ENCODE measurements at places on chromosomes 3 and 15.

- DNase-seq, result no peak
Observed at GRCh38 chr15:74212494-74212893, 9.9 kb upstream of the STRA6 start.

GRCh38 chr15:99426431-99427105 lies 139.2 kb upstream of the MEF2A start:
- DNase-seq, result peak; percentile 27

DNA sequence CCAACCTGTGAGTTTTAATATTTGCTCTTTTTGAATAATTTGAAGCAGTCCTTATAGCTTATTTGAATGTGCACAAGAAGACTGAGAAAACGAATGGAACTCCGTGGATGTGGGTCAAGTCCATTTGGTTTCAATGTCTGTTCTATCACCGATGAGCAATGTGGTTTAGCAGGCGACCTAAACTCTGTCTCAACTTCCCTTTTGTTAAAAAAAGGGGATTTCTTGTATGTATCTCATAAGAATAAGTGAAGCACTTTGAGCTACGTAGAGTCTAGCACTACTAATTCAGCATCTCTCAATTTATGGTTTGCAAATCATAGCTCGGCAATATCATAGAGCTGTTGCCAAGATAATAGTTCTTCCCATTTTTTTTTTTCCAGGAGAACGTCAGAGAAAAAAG lies 4.6 kb upstream of the SKIL start:
- no peak for DNase-seq

- DNase-seq, result no peak
Observed at GRCh38 chr3:187261541-187261969, 30.0 kb downstream of the MASP1 start.

GRCh38 chr3:158492685-158493084 lies 78.3 kb upstream of the MLF1 start:
- no peak for DNase-seq

GRCh38 chr3:147407114-147407497 lies 763 bp upstream of the ZIC4 start:
- DNase-seq, result no peak

DNA sequence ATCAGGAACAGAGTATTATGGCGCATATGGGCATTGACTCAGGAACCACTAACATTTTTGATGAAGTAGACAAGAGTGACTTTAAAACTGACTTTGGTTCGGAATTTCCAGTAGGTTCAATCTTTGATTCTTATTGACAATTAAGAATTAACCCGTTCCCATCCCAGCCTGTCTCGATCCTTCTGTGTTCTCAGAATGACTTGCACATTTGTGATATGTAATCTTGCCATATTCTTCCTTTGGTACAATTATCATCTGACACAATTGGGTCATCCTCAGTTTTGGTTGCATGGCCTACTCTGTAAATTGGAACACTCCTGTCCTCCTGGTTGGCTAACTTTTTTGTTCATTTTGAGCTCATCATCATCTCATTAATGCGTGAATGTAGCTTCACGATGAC lies 10.5 kb downstream of the GPR171 start:
- DNase-seq, result no peak

DNA sequence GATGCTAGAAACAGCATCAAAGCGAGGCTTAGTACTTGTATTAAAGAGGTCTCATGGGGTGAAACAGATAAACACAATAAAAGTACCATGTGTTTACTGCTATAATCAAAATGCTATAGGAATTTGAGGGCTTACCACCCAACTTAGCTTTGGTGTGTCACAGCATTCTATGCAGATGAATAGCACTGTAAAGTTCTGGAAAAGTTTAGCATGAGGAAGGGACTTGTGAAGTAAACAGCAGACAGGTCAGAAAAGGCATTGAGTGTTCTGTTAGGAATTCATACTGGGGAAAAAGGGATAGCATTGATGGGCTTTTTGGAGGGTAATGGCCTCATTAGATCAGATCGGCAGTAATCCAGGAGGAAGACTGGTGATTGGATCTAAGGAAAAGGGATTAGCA lies 505.3 kb downstream of the NLGN1 start:
- no peak for DNase-seq

DNA sequence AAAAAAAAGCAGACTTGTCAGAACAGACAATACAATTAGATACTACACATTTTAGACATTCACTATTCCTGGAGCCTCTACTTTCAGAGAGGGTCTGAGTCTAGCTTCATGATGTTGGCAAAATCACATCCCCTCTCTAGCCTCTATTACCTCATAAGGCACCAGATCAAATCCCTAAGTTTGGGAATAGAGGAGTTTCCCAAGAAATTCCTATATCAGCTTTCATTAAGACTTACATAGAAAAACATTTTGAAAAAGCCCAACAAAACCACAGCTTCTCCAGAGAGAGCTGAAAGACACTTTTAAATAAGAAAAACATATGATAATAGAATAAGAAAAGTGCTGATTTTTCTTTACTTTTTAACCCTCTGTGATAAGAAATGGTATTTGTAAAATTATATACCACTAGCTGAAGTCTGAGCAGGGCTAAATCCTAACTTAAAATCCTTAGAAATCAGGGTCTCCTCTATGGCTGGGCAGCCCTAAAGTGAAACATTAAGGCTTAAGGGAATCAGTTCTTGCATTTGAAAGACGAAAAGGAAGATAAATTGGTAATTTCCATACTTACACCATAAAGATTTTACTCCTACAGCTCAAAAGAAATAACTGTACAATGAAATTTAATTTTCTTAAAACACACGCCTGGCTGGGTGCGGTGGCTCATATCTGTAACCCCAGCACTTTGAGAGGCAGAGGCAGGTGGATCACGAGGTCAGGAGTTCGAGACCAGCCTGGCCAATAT lies 4.3 kb downstream of the TBC1D2B start:
- no peak for DNase-seq

- no peak for DNase-seq
Observed at GRCh38 chr3:137709011-137709601, 55.0 kb upstream of the SOX14 start.

GRCh38 chr3:104696470-104696869 lies 670.2 kb upstream of the ALCAM start:
- DNase-seq, result no peak

DNA sequence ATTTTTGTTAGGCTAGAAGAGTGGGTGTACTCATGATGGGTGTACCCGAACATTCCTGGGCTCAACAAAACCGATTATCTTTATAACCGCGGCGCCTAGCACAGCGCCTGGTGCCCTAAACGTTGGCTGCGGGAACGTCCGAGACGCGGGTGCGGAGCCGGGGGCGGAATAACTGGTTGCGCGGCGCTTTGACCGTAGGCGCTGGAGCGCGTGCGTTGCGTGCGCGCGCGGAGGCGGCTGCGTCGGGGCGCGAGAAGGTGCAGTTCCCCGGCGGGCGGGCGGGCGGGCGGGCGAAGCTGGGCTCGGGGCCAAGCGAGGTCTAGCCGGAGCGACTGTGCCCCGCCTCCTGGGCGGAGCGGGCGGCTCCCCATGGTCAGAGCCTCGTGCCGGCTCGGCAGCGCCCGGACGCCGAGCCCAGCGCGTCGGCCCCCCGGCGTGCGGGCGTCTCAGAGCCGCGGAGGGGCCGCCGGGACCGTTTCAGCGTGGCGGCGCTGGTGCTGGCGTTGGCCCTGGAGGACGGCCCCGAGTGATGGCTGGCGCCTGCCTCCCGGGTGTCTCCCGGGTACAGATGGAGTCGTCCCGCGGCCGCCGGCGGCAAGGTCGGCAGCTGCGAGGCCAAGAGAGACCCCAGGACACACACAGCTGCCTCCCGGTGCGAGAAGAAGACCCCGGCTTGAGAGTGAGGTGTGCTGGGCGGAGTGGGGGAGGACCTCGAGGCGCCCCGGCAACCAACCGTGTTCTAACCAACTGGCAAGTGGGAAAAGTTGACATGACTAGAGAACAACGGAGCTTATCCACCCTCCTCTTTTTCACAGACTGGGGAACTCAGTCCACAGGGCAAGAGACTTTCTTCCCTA lies at the start of gene PLAAT1:
TSS of gene PLAAT1 (plus strand) at position 373 of the 857 bp plus-strand sequence. CDS start 14,429 bp downstream, outside the sequence.
- DNase-seq, result no peak

DNA sequence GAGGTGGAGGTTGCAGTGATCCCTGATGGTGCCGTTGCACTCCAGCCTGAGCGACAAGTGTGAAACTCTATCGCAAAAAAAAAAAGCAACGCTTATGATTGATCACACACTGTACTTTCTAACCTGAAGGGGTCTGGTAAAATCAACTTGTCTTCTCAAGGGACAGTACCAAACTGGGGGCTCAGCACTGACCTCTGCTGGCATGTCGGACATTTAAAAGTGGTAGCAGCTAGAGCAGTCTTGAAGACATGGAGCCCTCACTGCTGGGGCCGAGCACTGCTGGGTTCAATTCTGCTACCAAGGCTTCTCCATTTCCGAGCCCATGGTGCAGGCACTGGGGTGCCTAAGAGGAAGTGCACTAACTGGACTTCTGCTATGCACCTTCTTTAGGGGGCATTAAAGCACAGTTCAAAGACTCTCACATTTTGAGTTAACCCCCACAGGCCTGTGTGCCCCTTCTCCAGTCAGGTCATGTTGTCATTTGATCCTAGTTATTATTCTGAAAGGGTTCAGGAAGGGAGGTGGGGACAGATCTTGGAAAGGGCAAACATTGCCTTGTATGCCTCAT lies 26.4 kb upstream of the LAMP3 start:
- DNase-seq, result no peak

DNA sequence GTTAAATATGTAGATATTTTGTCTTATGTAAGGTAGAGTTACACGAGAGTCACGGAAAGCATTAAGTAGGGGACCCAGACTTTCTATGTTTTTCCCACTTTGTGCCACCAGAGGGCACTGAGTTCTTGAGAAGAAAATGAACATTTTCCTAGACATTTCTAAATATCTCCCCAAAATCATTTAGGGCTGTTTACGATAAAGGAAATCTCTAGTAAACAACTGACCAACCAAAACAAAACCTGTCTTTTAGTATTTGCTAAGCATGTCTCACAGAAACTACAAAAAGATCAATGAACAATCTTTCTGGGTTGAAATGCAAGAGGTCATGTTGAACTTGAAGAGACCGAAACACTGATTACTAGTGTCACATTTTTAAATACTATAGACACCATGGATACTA lies 16.1 kb downstream of the POU1F1 start:
- no peak for DNase-seq

DNA sequence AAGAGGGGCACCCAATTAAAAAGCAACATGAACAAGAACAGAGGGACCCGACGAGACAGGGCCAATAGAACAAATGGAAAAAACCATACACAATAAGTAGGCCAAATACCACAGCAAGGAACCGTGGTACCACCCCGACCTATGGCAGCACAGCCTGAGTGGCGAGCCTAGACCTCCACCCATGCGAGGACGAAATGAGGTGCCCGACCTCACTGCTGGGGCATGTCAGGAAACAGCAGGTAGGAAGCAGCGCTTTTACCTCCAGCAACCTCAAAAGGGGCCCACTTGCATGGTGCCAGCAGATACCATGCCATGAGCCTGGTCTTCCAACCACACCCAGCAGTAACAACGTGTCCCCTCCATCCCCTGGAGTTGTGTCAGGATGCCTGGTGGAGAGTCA lies 77.9 kb downstream of the PCSK6 start:
- no peak for DNase-seq

GRCh38 chr3:101676765-101677435 lies at the start of gene ZBTB11:
TSS of gene ZBTB11 (minus strand) at chr3:101677132. CDS start at chr3:101676914, 218 bp downstream.
- peak; percentile 98 for DNase-seq

DNA sequence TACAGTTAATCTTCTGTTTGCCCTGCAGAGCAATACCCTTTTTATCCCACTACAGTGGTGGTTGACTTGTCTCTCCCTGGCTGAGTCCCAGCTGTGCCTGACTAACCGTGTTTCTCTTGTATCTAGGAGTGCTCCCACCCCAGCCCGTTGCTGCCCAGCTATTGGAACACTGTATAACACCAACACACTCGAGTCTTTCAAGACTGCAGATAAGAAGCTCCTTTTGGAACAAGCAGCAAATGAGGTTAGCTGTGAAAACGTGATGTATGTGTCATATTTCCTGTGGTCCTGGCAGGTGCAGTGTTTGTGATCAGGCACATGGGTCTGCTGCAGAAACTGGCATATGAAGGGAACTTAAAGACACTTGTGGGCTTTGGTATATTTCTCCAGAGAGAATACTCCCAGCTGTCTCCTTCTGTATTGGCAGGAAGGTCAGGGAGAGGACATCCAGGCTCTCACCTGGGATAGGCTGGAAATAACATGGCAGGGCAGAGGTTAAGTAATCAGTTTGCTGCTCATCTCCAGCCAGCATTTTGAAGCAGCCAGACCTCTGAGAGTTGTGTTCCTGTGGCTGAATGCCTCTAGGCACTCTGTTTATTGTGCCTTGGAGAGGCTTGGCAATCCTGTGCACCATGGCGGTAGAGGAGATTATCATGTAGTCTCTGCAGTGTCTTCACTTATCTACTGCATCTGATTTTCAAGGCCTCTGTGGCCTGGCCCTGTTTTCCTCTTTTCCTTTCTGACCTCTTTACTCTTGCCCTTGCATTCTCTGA lies 34.8 kb downstream of the ATG7 start:
- no peak for DNase-seq

GRCh38 chr15:85947936-85948335 lies 131.7 kb upstream of the AGBL1 start:
- no peak for DNase-seq

- no peak for DNase-seq
Observed at GRCh38 chr3:182909318-182910040, 70.9 kb downstream of the DCUN1D1 start.

DNA sequence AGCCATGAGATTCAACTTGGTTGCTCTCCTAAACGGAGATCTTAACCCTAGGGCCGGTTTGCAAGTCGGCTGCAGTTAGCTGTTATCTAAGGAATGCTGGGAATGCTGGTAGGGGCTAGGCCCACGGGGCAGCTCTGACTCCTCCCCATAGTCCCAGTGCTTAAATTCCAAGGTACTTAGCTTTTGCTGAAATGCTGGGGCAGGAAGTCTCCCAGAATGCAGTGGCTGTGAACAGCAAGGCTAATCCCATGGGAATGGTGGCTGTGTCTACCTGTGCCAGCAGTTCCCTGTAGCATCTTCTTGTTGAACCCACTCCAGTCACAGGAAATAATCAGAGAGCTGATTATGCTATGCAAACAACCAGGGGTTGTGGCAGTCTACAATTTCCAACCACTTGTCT lies 102.5 kb upstream of the TJP1 start:
- no peak for DNase-seq

DNA sequence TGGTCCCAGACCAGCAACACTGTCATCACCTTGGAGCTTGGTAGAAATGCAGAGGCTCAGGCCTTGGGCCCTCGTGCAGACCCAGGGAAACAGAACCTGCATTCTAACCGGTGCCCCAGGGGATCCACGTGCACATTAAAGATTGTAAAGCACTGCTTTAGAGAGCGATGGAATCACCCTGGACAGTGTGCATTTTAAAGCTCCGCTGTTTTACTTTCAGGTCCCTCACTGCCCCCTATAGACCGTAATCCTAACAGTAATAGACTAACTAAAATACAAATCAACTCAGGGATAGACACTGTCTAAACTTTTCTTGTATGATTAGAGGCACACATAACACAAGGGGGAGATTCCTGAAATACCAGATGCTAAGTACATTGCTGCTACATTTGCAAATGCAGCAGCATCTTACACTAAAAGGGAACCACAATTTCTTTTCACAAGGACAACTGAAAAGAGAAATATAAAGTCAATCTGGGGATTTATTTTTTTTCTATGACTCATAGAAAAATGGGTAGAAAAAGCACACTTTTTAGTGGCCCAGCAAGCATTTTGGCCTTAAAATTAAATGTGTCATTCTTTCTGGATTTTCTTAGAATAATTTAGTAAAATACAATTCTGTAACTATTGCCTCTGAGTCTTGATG lies 10.5 kb upstream of the SH3GL3 start:
- DNase-seq, result no peak

Data from activated CD4-positive, CD25-positive, alpha-beta regulatory T cell treated with anti-CD3 and anti-CD28 coated beads, Interleukin-2, amount 50 U/mL, for 72 hours (primary cell).